ENCODE measurements at places on chromosomes 12 and 14.

DNA sequence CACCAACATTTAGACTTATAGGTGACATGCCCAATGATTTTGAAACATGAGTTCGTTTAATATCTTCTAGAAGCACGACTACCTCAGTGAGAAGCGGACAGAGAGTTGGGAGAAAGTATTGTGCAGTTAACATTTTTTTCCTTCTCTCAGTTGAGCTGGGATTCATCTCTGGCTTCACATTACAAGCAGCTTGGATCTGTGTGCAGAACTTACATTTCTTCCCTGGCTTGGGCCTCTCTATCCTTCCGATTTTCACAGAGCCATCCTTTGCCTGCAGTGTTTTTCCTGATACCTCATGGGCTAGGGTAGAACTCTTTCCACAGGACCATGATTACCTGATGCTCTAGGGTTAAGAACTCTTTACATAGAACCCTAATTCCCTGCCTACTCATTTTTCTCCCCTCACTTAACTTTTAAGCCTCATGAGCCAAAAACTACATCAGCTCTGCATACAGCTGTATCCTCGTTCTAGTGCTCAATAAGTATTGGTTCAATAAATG is 86.5 kb downstream of the FLRT2 start:
- no peak for DNase-seq

DNA sequence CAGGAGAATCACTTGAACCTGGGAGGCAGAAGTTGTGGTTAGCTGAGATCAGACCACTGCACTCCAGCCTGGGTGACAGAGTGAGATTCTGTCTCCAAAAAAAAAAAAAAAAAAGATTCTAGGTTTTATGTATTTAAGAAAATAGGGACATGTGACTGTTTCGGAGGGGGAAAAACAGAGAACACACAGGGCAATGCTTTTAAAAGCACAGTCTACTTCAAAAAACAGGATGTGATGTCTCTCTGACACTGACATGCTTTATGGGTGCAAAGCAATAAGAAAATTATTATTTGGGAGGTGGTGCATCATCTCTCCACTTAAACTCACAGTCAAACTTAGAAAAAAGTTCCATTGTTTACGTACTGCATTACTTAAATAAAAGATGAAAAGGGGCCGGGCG is 28.7 kb downstream of the CLIP1 start:
- no peak for DNase-seq

GRCh38 chr14:86626530-86626929 is 1096.6 kb downstream of the FLRT2 start:
- DNase-seq: no peak

- DNase-seq: no peak
Measured at GRCh38 chr12:110351119-110351518, 52.4 kb downstream of the ANAPC7 start.

DNA sequence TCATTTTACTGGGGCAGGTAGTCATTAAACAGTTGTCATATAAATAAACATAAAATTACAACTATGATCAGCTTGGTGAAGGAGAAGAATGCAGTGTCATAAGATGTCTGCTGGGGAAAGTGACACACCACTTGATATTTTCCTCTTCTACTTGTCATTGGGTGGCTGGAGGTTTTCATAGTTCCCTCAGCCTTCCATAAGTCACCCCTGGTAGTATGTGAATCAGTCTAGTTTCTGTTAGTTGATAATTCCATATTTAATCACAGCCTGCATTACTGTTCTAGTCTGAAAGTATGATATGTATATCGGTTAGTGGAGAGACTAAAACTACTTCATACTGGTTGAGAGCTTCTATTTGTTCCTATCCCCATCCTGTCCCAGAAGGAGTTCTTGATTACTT is 38.2 kb downstream of the PLEKHA5 start:
- DNase-seq: no peak

- no peak for DNase-seq
Measured at GRCh38 chr12:3381059-3382047, 109.7 kb upstream of the PRMT8 start.

DNA sequence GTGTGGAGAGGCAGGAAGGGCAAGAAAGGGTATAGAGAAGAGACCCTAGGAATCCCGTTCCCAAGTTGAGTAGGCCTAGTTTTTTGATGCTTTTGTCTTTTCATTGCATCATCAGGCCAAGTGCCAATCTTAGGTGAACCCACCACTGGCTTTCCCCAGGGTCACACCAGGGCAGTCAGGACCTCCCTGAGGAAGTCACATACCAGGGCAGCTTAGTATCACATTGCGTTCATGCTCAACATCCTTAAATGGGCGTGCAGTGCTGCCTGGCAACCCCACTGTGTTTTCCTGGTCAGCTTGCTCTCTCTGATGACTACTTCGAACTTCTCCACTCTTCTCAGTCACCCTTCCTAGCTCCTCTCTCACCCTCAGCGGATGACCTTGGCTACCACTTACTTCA is 9.0 kb downstream of the ASIC1 start:
- peak; percentile 34 for DNase-seq

All from thoracic aorta (tissue), 2 donors.